ENCODE measurements at places on chromosomes 7 and 10.

DNA sequence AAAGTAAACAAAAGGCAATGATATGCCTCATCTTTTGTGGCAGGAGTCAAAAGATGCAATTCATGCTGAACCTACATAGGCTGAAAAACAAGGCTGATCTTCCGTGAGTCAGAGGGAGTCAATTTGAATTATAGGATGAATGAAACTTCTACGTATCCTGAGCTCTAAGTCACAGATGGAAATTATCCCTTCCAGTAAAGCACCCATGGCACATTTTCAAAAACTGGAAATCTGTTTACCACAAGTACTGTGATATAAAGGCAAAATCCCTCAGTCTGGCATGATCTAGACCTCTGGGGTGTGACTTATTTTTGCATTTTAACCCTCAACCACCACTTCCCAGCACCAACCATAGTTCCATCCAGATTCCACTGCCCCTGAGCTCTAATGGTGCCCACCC is 69.6 kb downstream of the NRG3 start:
- DNase-seq, result no peak

DNA sequence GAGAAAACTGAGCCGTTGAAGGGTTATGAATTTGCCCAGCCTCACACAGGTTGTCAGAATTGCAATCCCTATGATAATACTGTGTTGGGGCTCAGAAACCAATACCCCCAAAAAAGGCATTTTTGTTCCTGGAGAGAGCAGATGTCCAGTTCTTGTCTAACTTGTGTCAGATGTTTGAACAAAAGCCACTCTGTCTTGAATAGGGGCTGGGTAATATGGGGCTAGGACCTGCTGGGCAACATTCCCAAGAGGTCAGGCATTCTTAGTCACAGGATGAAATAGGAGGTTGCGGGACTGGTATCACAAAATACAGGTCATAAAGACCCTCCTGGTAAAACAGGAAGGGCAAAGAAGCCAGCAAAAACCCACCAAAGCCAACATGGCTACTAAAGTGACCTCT is 482.1 kb downstream of the IPMK start:
- no peak for DNase-seq

DNA sequence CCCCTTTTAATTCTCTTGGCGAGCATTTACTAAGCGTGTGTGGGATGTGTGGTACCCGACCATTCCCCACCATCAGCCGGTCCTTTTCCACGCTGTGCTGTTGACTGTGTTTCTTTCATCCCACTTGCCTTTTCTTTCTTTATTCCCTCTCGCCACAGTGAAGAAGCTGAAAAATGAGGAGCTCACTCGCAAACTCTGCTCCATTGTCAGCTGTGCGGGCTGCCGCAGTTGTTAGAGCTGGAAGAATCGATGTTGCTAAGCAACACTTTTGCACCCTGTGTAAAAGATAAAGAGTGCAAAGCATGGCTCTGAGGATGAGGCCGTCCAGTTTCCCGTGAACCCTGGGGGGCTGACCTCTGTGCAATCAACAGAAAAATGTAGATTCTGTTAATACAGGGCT is 203.1 kb upstream of the NEBL start:
- DNase-seq, result no peak

GRCh38 chr7:80039251-80039884 is 95.3 kb upstream of the GNAI1 start:
- no peak for DNase-seq

- no peak for DNase-seq
Observed at GRCh38 chr7:116776610-116777289, 85.6 kb upstream of the CAPZA2 start.

DNA sequence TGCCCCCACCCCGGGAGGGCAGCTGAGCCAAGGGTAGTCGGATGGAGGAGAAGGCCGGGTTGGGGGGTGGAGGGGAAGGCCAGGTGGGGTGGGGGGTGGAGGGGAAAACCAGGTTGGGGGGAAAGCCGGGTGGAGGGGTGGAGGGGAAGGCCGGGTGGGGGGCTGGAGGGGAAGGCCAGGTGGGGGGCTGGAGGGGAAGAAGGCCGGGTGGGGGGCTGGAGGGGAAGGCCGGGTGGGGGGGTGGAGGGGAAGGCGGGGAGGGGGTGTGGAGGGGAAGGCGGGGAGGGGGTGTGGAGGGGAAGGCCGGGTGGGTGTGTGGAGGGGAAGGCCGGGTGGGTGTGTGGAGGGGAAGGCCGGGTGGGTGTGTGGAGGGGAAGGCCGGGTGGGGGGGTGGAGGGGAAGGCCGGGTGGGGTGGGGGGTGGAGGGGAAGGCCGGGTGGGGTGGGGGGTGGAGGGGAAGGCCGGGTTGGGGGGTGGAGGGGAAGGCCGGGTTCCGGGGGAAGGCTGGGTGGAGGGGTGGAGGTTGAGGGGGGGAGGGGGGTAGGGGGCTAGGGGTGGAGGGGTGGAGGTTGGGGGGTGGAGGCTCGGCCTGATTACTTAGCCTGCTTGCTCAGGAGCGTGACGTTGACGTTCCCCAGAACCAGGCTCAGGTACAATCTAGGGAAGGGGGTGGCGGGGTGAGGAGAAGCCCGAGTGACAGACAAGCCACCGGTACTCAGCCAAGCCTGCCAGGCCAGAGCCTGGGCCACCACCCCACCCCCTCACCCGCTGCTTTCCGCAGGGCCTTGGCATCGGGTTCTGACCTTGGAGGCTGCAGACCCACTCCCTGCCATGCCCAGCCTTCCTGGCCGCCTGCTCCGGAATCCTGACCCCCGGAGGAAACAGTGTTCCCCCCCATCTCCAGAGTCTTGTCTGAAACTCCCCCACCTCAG is 5.6 kb downstream of the TMEM120A start:
- DNase-seq, result no peak

DNA sequence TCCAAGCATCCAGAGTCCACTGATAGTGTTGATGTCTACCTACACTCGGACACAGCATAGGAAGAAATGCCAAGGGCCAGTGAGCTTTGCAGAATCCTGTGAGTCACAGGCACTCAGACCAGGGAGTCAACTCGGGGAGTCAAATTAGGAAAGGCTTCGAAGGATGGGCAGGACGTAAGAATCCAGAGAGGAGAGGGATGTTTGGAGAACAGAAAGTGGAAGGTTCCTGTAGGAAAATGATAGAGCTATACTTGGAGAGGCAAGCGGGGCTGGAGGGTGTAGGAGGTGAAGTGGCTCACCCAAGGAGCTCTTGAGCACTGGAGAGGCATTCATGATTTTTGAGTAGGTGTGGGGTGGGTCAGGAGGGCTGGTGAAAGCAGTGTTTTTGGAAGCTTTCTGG is 3.0 kb downstream of the ZYX start:
- DNase-seq, result no peak

DNA sequence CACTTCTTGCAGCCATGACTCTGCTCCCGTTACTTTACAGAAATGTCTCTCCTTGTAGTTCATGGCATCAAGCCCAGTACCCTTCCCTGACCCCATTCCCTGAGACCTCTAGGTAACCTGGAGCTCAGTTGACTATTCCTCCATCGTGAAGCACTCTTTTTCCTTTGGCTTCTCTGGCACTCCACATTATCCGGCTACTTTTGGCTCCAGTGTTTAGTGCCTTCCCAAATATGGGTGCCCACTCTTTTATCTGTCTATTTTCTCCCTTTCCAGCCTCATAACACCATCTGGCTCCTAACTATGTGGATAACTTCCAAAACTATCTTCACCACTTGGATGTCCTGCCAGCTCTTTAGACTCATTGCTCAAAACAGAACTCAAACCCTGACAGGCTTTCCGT is 744.7 kb upstream of the GALNT17 start:
- DNase-seq, result no peak

GRCh38 chr7:33831389-33832141 is 73.8 kb upstream of the BMPER start:
- no peak for DNase-seq

DNA sequence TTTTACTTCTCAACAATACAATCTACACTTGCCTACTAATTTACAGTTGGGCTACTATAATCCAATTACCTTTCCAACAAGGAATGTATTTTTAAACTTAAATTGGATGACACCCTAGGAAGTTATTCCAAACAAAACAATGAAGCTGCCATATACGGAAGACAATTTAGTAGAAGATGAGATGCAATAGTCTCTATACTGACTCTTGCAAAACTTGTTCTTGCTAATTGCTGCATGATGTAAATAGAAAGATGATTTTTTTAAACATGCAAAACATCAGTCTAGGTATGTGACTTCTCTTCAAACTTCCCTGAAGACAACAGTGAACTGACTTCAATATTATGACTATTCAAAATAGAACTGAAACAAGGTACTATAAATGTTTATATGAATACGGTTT is 17.6 kb downstream of the NT5C3A start:
- no peak for DNase-seq

DNA sequence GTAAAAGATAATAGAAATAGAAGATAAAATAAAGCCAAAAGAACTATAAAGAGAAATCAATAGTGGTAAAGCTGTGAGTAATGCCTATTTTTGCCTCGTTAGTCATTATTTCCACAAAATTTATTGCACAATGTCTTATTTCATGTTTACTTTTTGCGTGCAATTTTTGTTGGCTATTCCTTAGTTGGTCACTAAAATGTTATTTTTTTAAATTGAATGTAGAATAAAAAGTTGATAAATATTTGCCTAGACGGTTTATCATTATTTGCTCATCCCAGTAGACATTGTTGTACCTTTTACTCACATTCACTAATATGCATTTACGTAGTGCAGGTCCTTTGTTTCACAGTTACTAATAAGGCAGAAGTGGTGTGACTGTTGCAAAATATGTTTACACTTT is 227.8 kb upstream of the BMPER start:
- DNase-seq, result no peak

DNA sequence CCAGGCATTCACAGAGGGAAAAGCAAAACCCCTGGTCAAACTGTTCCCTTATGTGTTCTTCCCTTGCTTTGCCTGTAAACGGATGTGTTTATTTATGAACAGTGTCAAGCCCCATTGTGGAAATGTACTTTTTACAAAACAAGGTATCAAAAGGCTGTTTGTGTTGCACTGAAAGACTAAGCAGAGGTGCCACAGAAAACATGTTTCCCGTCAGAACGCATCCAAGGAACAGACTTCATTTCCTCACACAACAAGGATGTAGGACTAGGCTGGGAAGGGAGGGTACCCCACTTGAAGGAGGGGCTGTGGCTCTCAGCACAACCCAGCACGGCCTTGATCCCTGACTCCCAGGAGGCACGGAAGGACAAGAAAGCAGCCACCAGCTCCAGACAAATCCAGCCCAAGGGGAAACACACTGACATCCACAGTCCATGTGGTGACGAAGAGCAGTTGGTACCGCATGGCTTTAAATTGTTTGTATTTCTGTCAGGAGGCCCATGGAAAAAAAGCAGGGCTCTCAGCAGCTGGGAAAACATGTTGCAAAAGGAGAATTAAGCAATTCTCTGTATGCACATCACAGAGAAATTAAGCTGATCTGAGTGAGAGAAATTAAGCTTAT is 85.6 kb downstream of the RNF216 start:
- no peak for DNase-seq

- no peak for DNase-seq
Observed at GRCh38 chr7:56028942-56029630, 22.2 kb downstream of the PSPH start.

GRCh38 chr7:150941351-150942000 is 36.6 kb downstream of the KCNH2 start:
- DNase-seq, result no peak

GRCh38 chr10:127526161-127526560 is 22.9 kb upstream of the NPS start:
- DNase-seq, result no peak

- DNase-seq, result no peak
Observed at GRCh38 chr7:29957521-29958310, 31.9 kb downstream of the SCRN1 start.

DNA sequence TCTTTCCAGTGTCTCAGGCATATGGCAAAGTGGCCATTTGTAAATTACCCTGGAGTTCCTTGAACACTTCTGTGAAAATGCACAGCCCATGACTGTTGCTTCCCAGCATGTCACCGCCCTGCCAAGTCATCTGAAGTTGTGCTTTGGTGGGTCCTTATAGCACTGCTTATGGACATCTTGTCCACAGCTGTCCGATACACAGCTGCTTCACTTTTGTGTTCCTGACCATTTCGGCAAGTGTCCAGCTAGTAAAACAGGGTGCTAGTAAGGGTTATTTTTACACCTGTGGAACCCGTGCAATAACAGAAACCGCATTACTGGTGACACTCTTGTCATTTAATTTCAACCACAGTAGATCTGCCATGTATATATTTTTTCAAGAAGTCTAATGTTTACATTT is 29.7 kb downstream of the PIP4K2A start:
- DNase-seq, result no peak

- DNase-seq, result no peak
Observed at GRCh38 chr10:94407668-94408067, 5.3 kb downstream of the TBC1D12 start.
